ENCODE measurements at places on chromosomes 6 and 20. TPM values are rescaled to one million over a fixed set of nuclear protein-coding genes. Genes with fewer than 3 reads are reported as not detected.
A peak's percentile ranks its signal among the peaks of the same experiment; 100 is the strongest.

DNA sequence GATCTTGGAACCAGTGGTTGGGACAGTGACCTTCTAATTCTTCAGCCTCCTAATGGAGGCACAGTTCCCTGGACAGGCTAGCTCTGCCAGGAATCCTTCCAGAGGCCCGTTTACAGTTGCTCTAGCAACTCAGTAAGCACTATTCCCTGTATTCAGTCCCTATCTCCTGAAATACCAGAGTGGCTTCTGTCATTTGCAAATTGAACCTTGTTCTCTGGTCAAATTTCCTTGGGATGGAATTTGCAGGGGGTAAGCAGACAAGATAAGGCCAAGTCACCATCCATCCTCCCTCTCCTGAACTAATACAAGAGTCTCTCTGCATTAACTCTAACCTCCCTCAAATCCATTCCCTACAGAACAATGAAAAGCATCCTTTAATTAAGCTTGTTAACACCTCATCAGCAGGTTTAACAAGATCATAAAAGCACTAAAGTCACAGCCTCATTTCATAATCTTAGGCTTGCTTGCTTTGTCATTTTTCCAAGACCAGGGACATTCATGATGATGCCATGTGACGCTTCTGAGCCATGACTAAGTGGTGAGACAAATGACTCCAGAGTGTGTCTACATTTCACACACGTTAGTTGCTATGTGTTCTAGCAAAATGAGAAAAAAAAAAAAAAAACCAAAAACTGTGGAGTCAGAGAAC is 37.1 kb downstream of the SLC22A23 start:
- no peak for DNase-seq

- peak; percentile 32 for DNase-seq
Measured at GRCh38 chr6:40359808-40360207, 227.4 kb downstream of the LRFN2 start.

MTFR2 gene
- 6.0 TPM for total RNA-seq

HSPA12B gene
- total RNA-seq: not detected

Measured in G401 (cell line).